ENCODE measurements at places on chromosomes 5 and 9. TPM values are rescaled to one million over a fixed set of nuclear protein-coding genes. Genes with fewer than 3 reads are reported as not detected.
A peak's percentile ranks its signal among the peaks of the same experiment; 100 is the strongest.

- no peaks in the 10 kb centered on the region for H3K36me3 ChIP-seq
- H3K27ac ChIP-seq = no peak overlapping the region
- H3K27me3 ChIP-seq = no peaks in the 10 kb centered on the region
- H3K4me1 ChIP-seq = no peaks in the 10 kb centered on the region
- H3K4me3 ChIP-seq = no peak overlapping the region
- DNase-seq = no peak
Observed at GRCh38 chr9:27602142-27602861, 29.0 kb upstream of the C9orf72 start.

ENHO gene
- not detected for total RNA-seq

DNA sequence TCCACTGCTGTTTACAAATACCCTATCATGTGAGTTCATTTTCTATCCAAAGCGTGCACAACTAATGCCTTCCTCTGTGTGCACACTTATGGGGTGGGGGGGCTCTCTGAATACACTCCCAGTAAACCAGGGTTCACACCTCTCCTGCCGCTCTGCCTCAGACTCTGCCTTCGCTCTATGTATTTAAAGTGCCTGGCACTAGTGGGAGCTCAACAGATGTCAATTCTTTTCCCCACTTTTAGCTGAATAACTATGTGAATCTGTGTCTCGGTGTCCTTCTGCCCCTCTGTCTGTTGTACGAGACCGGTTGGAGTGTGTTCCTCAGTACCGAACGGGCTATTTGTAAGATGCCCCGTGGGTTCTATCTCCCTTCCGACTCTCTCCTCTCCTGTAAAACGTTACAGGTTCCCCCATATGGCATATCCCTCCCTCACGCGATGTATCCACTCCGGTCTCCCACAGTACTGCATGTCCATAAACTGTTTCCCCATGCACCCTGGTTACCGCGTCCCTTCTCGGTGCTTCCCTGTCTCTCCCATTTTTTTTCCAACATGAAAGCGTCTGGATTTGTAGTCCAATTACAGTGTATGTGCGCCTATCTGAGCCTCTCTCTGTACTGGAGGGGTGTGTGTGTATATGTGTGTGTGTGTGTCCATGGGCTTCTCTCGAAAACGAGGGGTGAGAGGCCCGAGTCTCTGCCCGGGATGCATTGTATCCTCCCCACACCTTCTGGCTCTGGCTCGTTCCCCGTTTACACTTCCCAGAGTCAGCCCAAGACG lies 1.6 kb downstream of the ELL2 start:
- no peaks in the 10 kb centered on the region for H3K36me3 ChIP-seq
- H3K4me1 ChIP-seq = peaks cover 33% of the 10 kb centered on the region
- H3K4me3 ChIP-seq = peak overlapping the region; percentile 66
- DNase-seq = no peak

DNA sequence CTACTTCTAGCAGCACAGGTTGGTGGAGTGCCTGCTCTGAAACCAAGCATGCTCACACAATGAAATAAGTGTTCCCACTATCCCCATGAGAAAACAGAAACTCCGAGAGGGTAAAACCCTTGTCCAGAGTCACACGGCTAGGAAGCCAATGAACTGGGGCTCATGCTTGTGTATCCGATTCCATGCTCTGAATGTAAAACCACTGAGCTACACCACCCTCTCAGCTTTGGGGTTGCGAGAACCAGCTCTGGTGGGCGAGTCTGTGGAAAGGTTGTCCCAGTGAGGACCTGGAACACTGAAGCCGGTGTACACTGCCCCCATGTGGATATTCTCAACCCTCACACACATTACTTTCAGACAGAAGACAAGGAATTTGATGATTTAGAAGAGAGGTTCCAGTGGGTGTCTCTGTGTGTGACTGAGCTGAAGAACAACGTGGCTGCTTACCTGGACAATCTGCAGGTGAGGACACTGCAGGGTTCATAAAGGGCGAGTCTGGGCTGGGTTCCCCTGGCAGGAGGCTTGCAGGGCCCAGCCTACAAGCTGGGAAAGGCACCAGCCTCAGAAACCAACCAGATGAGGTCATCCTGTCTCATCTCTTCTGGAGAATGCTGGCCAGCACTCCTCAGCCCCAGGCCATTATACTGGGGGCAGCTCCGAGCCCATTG lies 37.4 kb downstream of the ARHGEF37 start:
- no peak overlapping the region for H3K27ac ChIP-seq
- no peak for DNase-seq
- H3K27me3 ChIP-seq = no peaks in the 10 kb centered on the region
- H3K4me1 ChIP-seq = no peaks in the 10 kb centered on the region
- H3K4me3 ChIP-seq = no peak overlapping the region

GRCh38 chr5:141850244-141850768 lies 27.9 kb downstream of the PCDH1 start:
- H3K4me1 ChIP-seq = peaks cover 14% of the 10 kb centered on the region
- no peaks in the 10 kb centered on the region for H3K27me3 ChIP-seq
- H3K36me3 ChIP-seq = no peaks in the 10 kb centered on the region
- peak; percentile 11 for DNase-seq

DNA sequence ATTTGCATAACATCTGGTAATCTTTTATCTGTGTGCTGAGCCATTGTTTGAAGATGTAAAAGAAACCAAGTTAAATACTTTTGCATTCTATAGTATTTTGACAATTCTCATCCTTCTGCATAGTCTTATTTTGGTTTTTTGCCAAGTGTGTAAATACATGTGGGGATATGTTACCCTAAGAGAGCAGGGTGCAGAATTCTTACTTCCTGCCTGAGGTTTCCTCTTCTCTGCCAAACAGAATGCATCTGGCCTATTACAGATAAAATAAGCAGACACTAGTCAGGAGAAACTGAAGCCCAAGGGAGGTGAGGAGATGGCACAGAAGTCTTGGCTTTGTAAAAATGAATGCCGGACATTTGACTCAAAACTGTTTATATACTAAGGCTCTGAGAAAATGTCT lies 462.1 kb downstream of the TMEM38B start:
- no peaks in the 10 kb centered on the region for H3K4me1 ChIP-seq
- H3K27ac ChIP-seq = no peak overlapping the region

GRCh38 chr5:447501-447900 lies 4.5 kb downstream of the EXOC3 start:
- DNase-seq = no peak
- H3K27ac ChIP-seq = no peak overlapping the region
- no peak overlapping the region for H3K4me3 ChIP-seq

F12 gene
- total RNA-seq = 0.20 TPM

DNA sequence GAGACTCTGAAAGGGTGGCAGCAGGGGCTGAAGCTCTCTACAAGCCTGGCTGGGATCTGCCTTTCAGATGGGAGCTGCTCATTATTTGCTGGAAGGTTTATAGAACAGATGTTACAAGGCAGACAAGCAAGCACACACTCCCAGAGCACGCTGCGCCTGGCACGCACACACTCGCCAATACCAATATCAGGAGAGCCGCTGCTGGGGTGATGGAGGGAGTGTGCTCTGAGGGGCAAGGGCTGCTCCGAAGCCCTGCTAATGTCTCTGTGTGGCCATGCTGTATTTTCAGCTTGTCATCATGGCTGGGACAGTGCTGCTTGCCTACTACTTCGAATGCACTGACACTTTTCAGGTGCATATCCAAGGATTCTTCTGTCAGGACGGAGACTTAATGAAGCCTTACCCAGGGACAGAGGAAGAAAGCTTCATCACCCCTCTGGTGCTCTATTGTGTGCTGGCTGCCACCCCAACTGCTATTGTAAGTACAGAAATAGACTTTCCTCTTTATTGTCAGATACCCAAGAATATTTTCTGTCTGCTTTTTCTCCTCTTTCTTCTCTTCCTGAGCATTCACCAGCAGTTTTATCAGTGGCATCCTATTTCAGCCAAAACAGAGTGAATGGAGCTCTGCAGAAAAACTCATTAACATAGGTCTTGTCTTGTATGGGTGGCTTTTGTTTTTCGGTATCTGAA lies 115.1 kb downstream of the BAAT start:
- H3K36me3 ChIP-seq = no peaks in the 10 kb centered on the region
- H3K4me1 ChIP-seq = no peaks in the 10 kb centered on the region
- H3K27ac ChIP-seq = no peak overlapping the region
- no peaks in the 10 kb centered on the region for H3K27me3 ChIP-seq

- H3K4me1 ChIP-seq = peaks cover 58% of the 10 kb centered on the region
- no peak for DNase-seq
- H3K27ac ChIP-seq = no peak overlapping the region
- peaks cover 78% of the 10 kb centered on the region for H3K27me3 ChIP-seq
- H3K4me3 ChIP-seq = no peak overlapping the region
Observed at GRCh38 chr5:50964746-50965653, 298.6 kb downstream of the PARP8 start.

KCNV2 gene
- total RNA-seq = not detected
